ENCODE measurements at places on chromosomes 3 and 15.

- DNase-seq: no peak
These were observed 43.1 kb downstream of the AMOTL2 start for GRCh38 chr3:134330883-134331810.

DNA sequence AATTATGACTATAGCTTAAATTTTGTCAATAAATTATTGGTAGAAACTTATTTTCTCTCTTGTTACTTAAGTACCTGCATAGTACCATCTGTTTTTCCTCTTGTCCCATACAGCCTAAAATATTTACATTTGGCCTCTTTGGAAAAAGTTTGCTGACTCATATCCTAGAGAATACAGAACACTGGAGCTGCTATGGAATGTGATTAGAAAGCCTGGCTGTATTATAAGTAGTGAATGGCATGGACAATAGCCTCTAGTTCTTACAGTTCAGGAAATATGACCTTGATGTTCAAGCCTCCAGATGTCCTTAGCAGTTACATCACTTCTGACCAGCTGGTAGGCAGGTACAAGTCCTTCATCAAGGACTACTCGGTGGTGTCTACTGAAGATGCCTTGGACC is 28.3 kb downstream of the ST8SIA2 start:
- DNase-seq: no peak

DNA sequence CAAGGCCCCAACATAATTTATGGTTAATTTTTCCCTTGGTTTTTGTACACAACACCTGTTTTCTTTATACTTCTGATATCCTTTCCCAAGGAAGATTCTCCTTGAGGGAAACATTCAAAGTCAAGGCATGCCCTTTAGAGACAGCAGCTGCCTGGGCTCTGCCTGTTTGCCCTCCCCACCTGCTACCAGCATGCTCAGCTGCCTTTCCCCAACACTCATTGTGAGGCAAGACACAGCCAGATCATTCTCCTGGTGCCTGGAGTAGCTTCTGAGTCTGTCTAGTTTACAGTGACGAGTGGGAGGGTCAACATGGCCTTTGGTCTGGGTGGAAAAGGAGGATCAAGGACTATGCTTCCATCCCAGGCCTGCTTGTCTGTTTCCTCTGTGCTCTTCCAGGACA is 132.5 kb downstream of the EPHB1 start:
- no peak for DNase-seq

DNA sequence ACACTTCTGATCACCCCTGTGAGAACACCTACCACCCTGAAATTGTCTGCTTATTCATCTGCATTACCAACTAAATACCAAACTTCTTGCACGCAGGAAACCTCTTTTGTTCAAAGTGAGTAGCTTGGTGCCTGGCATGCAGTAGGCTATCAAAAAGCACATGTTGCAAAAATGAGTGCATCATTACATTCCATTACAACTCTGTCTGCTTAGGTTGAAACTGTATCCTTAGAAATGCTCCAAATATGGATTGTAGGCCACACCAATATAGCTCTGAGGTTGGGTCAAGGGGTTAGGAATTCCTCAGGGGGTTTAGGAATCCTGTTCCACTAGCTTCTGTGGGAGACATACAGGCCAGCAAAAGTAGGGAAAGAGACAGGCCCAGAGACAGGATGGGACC is 107.2 kb downstream of the THRB start:
- no peak for DNase-seq

DNA sequence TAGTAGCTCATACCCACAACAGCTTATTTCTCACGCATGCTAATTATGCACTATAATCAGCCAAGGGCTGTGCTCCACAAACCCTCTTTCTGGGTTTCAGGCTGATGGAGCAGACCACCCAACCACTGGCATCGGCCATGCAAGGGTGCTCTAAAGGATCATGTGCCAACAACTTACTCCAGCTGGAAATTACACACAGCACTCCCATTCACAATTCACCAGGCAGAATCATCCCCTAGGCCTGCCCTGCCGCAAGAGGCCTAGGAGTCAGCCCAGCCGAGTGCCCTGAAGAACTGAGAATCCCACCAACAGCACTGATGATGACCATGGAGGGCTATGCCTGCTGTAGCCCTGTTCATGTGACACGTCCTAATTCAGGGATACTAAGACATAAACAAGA is 216.2 kb upstream of the CHRNA7 start:
- no peak for DNase-seq
